ENCODE measurements at places on chromosomes 7 and 10. TPM values are rescaled to one million over a fixed set of nuclear protein-coding genes. Genes with fewer than 3 reads are reported as not detected.

Gene FKBP14
- total RNA-seq: 8.7 TPM

- DNase-seq: no peak
Observed at GRCh38 chr7:103991406-103991805, 1.9 kb upstream of the RELN start.

Gene SUN3
- not detected for total RNA-seq

Gene FOXI2
- total RNA-seq: not detected

Gene CABCOCO1
- total RNA-seq: not detected

- DNase-seq: no peak
Observed at GRCh38 chr7:98760201-98760651, 109.6 kb downstream of the TMEM130 start.

Gene IL15RA
- total RNA-seq: 8.5 TPM

Gene CHAT
- not detected for total RNA-seq

Gene ZNF804B
- total RNA-seq: not detected

DNA sequence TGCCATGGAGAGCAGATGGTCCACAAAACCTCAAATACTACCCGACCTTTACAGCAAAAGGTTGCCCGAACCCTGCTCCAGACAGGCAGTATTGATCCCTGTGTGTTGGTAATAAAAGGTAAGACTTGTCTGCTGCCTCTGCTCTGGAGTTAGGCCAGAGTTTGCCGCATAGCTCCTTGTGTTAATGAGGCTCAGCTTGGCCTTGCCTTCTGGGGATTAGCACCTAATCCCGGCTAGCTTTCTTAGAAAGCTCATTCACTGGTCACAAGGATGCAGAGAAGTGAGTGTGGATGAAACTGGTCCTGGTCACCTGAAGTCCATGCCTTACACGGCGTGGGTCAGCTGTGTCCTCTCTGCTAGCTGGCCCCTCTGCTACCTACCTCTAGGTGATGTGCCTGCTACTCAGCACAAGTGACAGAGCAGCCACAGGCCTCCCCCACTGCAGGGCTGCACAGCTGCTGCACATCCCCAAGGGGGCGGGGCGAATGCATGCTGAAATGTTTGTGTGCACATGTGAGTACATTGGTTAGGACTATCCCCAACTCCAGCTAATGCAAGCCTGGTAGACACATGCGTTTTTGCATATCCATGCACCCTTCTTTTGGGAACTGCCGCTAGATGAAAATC, 31.7 kb upstream of the SYPL1 start:
- DNase-seq: no peak

DNA sequence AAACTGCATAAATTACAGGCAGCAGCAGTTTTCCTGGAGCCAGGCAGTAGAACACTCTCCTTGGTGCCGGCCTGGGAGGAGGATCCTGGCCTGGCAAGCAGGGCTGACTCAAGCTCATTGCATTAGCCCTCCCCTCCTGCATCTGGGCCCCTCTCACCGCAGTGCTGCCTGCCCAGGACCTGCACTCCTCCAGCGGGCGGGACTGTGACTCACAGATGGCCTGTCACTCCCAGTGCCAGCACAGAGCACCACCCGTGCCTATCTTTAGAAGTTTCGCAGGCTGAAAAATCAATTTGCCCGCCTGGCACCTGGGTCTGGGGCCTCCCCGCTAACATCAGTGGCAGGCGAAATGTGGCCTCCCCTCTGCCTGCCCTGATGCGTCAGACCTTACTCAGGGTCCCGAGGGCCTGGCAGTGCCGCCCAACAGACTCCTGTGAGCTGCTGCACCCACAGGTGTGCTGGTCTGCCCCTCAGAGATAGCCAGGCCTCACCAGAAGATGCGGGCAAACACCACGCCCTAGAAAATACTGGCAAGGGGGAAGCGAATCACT, 123.8 kb downstream of the KCNMA1 start:
- no peak for DNase-seq

GRCh38 chr7:2964208-2964607, 79.5 kb downstream of the CARD11 start:
- DNase-seq: no peak

Gene SLC35G1
- total RNA-seq: 3.1 TPM

DNA sequence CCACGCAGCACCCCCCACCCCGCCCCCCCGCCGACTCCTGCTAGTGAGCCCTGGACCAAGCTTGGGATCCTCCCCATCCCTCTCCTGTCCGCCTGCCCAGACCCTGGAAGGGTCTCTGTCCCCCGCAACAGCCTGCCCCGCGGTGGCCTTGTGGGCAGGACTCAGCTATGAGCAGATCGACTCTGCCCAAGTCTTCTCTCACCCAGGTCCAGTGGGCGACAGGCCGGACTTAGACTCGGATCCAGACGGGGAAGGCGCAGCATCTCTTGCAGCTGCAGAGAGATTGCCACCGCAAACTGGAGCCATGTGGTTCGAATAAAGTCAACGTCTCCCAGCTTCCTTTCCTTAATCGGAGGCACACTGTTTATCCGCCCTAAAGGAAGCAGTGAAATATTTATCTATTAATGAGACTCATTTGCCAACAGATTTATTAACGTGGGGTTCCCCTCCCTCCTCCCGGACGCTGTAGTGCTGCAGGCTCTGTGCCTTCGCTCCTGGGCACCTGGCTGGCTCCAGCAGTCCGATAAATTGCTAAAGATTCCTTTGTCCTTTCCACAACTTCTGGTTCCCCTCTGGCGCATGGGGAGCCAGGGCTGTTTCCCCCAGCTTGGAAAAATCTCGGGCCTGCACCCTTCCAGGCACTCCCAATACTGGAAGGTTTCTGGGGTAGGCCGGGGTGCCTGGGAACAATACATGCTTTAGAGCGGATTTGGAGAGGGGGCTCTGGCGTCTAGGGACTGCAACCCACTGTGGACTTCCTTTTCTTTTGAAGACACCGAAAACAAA, 634 bp upstream of the HOXA7 start:
- DNase-seq: no peak

Gene LRRC17
- total RNA-seq: 2.0 TPM

DNA sequence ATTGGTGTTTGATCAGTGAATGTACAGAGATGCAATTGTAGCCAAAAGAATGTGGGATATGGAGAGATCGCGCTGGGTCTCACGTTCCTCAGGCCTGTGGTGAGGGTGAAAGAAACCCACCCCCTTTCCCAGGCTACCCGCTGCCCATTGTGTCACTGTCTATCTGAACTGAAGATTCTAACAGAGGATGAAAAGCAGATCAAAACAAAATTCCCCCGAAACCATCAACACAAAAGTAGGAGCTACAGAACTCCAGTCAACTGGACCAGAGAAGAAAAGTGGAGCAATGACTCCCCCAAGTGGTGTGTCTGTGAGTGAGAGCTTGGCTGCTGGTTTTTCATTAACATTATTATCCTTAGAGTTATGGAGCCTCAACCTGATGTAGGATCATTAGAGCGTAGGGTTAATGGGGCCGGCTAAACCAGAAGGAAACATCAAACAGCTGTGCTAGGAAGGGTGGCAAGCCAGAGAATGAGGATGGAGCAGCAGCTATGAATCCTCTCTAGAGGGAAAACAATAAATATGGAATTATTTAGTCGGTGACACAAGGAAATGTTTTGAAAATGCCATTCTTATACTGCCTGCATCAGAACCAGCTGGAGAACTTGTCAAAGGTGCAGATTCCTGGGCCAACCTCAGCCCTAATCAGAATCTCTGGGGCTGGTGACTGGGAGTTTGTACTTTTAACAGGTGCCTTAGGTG, 38.3 kb downstream of the AKR1B1 start:
- peak; percentile 83 for DNase-seq

DNA sequence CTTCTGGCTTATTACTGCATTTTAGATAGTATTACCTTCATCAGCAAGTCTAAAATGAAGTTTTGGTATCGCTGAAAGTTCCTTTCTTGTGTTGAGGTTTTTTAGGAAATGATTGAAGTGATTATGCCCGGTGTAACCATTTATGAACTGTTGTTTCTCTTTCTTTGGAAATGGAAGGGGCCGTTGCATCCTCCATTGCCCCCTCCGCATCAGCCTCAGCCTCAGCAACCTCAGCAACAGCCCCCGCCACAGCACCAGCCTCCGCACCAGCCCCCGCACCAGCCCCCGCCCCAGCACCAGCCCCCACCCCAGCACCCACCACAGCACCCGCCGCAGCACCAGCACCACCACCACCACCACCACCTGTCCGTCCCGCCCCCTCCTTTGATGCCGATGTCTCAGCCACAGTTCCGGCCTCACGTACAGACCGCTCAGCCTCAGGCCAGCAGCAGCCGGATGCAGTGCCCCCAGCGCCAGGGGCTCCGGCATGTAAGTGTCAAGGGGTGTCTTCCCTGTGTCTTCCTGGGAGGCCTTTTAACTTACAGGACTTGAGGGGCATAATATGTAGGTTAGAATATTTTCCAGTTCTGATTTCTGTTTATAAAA, 72.6 kb downstream of the SHH start:
- no peak for DNase-seq

Gene GPRIN2
- not detected for total RNA-seq

Gene MALRD1
- not detected for total RNA-seq

DNA sequence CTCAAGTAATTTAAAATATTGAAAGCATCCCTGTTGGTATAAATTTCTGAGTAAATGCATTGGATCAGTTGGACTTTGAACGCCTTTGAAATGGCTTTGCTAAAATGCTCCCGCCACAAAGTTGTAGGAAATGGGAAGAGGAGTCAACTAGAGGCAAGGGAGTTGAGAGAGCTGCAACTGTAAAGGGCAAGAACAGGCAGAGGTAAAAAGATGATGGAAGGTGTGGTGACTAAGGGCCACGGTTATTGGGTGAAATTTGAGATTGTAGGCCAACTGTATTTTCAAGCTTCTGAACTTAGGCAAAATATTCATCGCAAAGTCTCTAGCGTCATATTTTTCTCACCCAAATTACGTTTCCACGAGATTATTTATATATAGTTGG, 595 bp upstream of the SUMF2 start:
- DNase-seq: no peak

- DNase-seq: no peak
Observed at GRCh38 chr7:28986028-28986764, 28.1 kb upstream of the TRIL start.

DNA sequence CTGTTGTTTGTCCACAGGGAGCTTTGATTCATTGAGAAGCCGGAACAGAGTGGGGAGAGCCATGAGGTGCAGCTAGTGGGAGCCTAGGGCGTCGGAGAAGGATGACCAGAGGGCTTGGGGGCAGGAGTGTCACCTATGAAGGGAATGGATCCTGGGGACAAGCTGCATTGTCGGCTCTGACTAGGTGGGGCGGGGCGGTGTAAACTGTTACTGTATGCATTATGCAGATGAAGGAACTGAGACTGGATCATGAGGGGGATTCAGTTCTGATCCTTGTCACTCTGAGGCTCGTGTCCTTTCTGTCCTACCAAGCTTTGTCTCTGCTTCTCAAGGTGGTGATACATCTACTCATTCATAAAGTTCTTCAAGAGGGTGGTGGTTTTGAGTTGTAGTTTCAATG, 39.9 kb upstream of the MMD2 start:
- no peak for DNase-seq

Gene ABCC2
- 0.44 TPM for total RNA-seq

GRCh38 chr10:68082872-68083271, 7.8 kb upstream of the HERC4 start:
- peak; percentile 49 for DNase-seq

GRCh38 chr10:80502621-80503583, 34.8 kb upstream of the SH2D4B start:
- DNase-seq: peak; percentile 37

DNA sequence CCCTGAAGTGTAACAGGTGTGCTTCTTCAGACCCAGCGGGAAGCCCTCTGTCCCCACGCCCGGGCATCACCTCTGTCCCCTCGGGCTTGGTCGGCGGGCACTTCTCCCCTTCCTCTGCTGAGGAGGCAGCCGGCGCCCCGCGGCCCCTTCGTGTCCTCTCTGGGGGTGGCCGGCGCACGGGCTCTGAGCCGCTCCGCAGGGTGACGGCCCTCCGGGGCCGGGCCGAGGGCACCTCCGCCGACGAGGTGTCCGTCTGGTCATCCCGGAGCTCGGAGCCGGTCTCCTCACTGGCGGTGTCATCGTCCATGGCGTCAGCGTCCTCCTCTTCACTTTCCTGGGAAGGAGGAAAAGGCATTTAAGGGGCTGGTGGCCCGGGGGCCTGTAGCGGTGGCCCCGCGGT, 239.0 kb downstream of the SFMBT2 start:
- DNase-seq: no peak

DNA sequence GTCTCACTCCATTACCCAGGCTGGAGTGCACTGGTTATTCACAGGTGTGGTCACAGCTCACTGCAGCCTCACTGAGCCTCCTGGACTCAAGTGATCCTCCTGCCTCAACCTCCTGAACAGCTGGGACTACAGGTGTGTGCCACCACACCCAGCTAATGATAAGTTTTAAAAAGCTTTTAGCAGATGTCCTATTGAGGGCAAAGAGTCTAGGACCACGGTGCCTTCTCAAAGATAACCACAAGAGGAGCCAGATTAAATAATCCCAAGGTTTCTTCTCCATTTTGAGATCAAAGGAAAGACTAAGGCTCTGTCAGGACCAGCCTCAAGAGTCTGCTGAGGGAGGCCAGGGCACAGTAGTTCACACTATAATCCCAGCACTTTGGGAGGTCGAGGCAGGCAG, 4.7 kb downstream of the ATP5MF start:
- no peak for DNase-seq

GRCh38 chr7:22823142-22823497, 471 bp upstream of the TOMM7 start:
- DNase-seq: no peak

DNA sequence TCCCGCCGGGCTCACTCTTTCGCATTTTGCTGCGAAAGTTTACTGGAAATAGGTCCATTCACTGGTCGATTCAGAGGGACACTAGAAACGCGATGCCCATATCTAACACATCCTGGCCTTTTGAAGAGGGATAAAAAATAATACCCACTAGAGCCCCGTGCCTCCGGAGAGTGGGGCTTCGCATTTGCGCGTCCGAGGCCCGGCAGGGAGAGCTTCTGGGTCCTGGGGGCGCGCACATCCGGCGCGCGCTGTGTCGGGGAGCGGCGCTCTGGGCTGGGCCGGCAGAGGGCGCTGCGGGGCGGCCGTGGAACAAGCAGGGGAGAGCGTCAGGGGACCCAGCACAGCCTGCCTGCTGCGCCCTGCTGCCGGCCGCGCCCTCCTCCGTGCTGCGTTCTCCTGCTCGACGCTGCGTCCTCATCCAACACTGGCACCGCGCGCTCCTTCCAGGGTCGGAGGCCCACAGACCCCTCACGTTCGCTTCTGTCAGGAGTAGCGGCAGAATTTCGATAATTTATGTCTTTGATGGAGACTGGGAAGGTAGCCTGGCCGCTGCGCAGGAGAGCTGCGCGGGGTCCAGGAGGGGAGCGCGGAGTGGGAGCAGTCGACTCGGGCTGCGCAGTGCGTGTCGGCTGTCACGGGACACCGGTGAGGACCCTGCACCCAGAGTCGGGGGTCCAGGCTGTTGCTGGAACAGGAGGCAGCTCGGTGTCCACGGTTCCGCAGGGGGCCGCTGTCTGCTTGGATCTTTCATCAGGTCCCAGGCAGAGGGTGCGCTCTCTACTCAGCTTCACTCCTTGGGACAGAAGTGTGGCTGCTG, 41.5 kb upstream of the ZNF32 start:
- peak; percentile 88 for DNase-seq

Gene ACTL6B
- total RNA-seq: not detected

Measured in lung microvascular endothelial cell (primary cell).